ENCODE measurements at places on chromosomes 7 and 10. TPM values are rescaled to one million over a fixed set of nuclear protein-coding genes. Genes with fewer than 3 reads are reported as not detected.
A peak's percentile ranks its signal among the peaks of the same experiment; 100 is the strongest.

DNA sequence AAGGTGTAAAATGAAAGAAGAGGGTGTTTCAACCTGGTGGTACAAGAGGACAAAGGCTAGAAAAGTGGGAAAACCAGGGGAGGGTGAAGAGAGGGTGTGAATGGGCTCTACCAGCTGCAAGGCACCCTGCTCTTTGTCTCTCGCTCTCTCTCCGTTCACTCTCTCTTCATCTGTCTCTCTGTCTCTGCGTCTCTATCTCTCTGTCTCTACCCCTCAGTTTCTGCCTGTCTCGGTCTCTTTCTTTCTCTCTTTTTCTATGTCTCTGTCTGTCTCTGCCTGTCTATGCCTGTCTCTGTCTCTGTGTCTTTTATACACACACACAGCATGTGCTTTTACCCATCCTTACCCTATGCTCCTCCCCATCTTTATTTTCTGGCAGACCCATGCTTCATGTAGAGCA, 673 bp upstream of the LLCFC1 start:
- no peak for DNase-seq

DNA sequence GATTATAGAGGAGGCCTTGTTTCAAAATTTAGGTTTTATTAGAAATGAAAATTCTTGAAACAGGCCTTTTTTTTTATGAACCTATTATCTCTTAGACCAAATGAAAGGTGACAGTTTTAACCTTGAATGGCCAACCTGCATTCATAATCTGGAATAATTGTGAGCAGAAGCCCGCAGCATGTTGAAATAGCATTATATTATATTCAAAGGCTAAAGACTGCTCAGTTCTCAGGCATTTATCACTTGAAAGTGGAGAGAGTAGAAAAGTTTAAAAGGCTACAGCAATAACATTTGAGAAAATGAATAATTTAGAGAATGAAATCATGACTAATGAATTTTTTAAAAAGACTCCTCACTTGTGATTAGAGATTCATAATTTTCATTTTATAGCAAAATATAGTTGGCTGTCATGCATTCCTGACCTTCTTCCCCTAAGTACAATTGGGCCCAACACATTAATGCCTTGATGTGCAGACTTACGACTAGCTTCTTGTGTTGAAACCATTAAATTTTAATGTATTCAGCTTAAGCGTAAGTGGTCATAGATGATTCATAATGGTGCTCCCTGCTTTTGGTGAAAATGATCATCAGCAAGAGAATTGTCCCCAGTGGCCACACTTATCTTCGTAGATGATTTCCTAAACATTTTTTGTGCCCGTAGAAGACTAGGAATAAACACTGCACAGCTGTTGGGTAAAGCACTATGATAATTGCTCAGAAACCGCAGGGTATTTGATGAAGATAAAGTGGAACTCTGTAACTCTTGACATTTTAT, 346.6 kb upstream of the BMPER start:
- DNase-seq: no peak

- no peak for DNase-seq
These were observed 377.1 kb downstream of the NRG3 start for GRCh38 chr10:82252081-82252480.

GRCh38 chr7:135914346-135914745, 62.8 kb downstream of the MTPN start:
- no peak for DNase-seq

- DNase-seq: no peak
These were observed 25.9 kb upstream of the PTPRN2 start for GRCh38 chr7:158613481-158613880.

DNA sequence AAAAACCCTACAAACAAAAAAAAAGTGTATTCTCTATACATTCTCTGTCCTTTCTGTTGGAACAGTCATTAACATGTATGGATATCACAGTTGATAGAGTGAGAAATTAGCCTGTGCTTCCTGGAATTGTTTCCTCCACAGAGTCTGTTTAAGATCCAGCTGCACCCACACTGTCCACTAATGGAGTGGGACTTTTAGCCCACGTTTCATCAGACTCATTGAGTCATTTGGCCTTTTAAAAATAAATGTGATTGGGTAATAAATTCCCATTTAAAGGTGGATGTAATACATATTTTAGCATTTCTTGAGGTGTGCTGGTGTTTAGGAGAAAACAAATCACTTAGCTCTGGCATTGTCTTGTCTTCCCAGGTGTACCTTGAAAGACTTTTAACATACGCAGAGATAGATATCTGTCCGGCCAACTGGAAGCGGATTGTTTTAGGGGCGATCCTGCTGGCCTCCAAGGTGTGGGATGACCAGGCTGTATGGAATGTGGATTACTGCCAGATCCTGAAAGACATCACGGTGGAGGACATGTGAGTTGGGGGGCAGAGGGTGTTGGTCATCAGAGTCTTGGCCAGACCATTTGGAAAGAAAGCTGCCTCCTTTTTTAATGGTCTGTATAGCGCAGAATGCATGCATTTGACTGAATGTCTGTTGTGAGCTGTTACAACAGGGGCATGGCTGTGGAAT, 52.3 kb upstream of the GJD4 start:
- DNase-seq: no peak

GRCh38 chr10:20108021-20108420, 291.8 kb downstream of the PLXDC2 start:
- no peak for DNase-seq

DNA sequence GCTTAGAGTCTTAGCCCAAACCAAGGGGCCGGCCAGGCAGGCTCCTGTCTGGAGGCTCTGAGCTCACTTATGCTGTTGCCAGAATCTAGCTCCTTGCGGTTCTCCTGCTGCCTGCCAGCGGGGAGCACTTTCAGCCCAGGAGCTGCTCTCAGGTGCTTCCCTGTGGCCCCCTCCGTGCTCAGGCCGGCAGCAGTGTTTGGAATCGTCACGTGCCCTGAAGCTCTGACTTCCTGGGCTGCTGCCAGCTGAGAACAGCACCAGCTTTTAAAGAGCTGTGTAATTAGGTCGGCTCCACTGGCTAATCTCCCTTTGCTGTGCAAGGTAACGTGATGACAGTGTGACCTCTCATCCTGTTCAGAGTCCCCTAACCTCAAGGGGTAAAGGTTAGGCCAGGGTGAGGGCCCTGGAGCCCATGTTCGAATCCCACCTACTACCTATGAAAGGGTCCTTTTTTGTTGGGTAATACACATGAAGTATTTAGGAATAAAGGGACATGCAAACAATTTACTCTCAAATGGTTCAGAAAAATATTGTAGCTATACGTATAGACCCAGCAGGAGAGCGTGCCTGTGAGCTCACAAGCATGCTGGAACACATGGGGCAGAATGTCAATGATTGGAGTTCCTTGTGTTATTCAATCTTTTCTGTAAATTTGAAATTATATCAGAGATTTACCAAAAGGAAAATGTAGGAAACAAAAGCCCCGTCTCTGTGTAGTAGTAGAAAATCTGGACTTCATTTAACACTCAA, 16.6 kb downstream of the ZNF862 start:
- no peak for DNase-seq

GRCh38 chr7:108384716-108385483, 71.3 kb downstream of the NRCAM start:
- no peak for DNase-seq

- DNase-seq: no peak
These were observed 5.1 kb downstream of the AOAH start for GRCh38 chr7:36719083-36719632.

- DNase-seq: no peak
These were observed 53.8 kb upstream of the CPXM2 start for GRCh38 chr10:123945325-123945920.

- no peak for DNase-seq
These were observed 108.2 kb downstream of the PIP4K2A start for GRCh38 chr10:22606164-22606614.

DNA sequence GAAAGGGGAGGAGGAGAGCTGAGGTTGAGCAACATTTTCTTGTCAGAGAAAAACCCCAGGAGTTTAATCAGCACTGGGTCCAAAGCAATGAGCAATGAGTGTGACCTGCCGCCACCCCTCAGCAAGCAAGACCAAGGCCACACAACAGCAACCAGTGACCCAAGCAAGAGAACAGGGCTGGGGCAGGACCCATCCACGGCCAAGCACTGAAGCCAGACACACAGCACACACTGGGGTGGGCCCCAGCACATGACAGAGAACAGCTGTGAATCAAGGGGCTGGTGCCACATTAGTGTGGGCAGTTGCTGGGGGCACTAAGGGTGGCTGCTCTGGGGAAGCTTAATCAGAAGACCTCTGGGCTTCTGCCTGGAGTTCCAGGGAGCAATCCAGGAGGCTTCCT, 16.2 kb downstream of the TMEM72 start:
- no peak for DNase-seq

DNA sequence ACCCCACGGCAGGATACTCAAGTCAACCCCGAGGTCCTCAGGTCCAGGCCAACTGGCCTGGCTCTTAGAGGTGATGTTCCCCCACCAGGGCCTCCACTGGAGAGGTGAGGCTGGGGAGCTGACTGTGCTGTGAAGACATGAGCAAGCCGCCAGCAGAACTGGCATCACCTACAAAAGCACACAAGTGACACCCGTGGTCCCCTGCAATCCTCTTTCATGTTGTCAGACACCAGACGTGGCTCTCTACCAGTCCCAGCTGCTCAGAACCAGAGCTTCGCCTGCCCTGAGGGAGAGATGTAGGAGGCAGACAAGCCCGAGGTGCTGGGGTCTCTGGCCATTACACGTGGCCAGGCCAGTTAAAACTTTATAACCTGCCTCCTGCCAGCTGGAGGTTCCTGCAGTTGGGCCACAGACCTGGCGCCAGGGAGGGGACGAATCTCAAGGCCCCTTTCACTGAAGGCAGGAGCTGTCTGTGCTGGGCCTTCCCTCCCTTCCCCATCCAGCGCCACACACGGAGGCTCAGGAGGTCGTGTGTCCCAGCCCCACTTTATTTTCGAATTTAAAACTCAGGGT, 2.2 kb downstream of the COMTD1 start:
- no peak for DNase-seq

DNA sequence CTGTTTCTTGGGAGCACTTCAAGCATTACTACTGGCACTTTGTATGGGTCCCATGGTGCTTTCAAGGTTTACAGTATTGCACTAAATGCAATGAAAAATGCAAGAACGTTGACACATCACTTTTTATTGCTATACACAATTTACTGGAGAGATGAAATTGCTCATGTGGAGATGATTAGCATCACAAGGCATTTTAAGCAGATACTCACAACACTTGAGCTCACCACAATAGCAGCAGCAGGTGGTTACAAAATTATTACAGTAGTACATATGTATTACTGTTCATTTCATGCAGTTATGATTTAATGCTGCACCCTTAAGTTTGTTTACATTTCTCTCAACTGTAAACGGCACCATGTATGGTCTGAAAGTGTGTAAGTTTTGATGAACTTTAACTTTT, 537.7 kb downstream of the GRM8 start:
- no peak for DNase-seq

DNA sequence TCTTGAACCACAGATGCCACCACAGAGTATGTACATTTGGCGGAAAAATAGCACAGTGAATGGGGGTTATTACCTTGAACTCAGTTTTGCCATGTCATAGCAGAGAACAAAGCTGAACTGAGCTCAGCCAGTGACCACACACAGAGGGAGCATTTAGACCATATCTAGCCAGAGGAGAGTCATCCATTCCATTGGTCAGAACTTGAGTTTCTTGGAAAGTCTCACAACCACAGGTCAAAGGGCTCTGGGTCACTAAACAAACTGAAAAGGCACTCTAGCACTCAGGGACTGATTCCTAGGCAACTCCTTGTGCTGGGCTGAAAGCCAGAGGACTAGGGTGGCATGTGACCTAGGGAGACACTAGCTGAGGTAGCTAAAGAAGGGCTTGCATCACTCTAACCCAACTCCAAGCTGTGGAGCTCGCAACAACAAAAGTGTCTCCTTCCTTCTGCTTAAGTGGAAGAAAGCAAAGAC, 239.7 kb upstream of the SEMA3D start:
- no peak for DNase-seq

GRCh38 chr7:102273749-102274712, 12.6 kb upstream of the SH2B2 start:
- no peak for DNase-seq

DNA sequence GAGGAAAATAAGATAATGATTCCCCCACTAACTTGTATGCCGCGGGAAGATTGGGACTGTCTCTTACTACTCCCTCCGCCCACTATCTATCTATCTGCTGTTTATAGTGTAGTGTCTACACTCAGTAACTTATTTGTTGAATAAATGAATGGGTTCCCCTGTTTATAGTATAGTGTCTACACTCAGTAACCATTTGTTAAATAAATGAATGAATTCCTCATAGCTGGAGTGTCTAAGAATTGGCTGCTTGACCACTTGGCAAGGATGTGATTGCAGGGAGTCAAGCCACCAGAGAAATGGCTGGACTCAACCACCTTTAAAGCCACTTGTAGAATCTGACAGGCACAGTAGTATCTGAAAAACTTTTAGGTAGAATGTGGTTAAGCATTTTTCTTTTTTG, 147.1 kb downstream of the TRIL start:
- DNase-seq: no peak

DNA sequence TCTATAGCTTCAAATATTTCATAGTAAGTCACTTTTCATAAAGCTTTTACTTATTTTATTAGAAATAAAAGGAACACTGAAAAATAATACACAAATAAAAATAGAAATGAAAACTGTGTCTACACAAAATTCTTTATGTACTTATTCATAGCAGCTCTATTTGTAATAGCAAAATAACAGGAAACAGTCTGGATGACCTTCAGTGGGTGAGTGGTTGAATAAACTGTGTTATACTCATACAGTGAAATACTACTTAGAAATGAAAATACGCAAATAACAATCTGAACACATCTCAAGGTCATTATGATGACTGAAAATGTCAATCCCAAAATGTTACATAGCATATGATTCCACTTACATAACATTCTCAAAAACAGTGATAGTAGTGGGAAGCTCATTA, 138.7 kb upstream of the PCLO start:
- DNase-seq: peak; percentile 61

DNA sequence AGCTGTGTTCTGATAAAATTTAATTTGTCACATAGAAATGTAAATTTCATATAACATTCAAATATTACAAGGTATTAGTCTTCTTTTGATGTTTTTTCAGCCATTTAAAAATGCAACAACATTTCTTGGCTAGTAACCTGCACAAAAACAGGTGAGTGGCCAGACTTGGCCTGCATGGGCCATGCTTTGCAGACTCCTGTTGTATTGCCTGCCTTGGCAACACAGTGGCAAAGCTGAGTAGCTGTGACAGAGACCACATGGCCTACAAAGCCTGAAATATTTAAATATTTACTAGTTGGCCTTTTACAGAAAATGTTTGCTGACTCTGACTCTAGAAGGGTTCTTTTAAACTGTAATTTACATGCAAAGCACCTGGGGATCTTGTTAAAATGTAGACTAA, 13.5 kb upstream of the TBX20 start:
- no peak for DNase-seq

GRCh38 chr10:62059217-62059920, 157.9 kb downstream of the ARID5B start:
- no peak for DNase-seq

The GDF10 gene
- not detected for total RNA-seq

The SPDYE1 gene
- total RNA-seq: not detected

The TFEC gene
- 15.4 TPM for total RNA-seq

The VSTM2A gene
- total RNA-seq: not detected

The TMEM176A gene
- not detected for total RNA-seq

The WEE2 gene
- total RNA-seq: not detected

The GFRA1 gene
- 2.1 TPM for total RNA-seq
